ENCODE measurements at places on chromosomes 13 and 19.
A peak's percentile ranks its signal among the peaks of the same experiment; 100 is the strongest.

- no peak for DNase-seq
These were observed 14.6 kb downstream of the CEACAM3 start for GRCh38 chr19:41811036-41811435.

DNA sequence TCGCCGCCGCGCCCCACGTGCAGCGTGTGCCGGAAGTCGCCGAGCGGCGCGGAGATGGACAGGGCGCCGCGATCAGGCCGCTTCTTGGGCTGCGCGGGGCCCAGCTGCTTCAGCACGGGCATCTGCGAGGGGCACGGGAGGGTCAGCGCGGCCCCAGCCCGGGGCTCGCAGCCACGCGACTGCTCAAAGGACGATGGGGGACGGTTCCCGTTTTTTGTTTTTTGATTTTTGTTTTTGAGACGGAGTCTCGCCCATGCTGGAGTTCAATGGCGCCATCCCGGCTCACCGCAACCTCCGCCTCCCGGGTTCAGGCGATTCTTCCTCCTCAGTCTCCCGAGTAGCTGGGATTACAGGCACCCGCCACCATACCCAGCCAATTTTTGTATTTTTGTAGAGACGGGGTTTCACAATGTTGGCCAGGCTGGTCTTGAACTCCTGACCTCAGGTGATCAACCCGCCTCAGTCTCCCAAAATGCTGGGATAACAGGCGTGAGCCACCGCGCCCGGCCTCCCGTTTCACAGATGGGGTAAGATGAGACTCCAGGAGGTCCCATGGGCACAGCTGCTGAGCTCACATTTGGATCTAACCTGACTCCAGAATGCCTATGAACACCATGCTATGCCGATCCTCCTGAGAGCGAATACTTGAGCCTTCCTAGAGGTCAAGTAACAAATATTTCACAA lies 2.0 kb upstream of the LENG9 start:
- no peak for DNase-seq

DNA sequence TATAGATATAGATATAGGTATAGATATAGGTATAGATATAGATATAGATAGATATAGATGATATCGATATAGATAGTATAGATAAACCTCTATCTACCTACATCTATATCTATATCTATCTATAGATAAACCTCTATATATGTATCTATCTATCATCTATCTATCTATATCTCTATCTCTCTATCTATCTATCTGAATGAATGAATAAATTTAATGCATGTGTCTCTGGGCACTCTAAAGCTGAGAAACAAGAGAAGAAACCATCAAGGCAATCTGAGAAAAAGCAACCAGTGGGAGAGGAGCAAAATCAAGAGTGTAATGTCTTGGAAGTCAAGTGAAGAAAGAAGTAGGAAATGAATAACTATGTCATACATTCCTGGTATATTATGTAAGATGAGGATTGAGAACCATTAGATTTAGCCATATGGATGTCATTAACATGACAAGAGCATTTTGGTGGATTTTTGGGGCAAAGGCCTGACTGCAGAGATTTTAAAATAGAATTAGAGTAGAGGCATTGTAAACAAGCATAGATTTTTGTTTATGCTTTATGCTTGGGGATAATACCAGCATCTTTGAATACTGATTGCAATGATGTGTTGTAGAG lies 1262.7 kb upstream of the MIR17HG start:
- DNase-seq = no peak

DNA sequence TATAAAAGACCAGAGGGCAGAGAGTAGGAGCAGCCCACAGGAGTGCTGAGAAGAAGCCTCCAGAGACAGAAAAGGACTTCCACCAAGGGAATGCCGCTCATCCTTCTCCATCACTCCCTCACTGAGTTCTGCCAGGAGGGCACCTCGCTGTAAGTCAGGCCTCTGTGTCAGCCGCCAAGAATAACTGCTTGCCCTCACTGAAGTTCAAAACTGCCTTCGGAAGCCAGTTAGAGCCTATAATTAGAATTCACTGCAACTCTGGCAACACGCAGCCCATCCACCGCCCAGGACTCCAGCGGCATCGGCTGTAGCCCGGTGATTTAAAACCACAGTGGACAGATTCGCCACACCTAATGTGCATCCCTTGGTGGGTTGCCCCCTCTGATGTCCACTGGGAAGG lies 281.8 kb upstream of the ZNF507 start:
- DNase-seq = no peak

DNA sequence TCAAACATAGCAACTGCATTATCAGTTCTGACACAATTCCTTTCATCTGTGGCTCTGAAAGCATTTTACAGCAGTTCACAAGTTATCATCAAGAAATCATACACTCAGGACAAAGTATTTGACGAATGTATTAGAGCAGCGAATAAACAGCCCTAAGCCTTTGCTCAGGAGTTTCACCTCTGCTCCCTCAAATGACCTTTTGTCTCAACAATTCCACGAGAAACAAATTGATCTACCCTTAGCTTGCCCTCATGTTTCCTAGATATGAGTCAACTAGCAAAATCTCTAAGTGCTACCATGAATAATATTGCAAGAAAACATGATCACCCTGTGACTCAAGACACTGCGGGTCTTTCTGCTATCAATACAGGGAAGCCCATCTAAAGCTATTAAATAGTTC lies 396.1 kb downstream of the EFNB2 start:
- no peak for DNase-seq

DNA sequence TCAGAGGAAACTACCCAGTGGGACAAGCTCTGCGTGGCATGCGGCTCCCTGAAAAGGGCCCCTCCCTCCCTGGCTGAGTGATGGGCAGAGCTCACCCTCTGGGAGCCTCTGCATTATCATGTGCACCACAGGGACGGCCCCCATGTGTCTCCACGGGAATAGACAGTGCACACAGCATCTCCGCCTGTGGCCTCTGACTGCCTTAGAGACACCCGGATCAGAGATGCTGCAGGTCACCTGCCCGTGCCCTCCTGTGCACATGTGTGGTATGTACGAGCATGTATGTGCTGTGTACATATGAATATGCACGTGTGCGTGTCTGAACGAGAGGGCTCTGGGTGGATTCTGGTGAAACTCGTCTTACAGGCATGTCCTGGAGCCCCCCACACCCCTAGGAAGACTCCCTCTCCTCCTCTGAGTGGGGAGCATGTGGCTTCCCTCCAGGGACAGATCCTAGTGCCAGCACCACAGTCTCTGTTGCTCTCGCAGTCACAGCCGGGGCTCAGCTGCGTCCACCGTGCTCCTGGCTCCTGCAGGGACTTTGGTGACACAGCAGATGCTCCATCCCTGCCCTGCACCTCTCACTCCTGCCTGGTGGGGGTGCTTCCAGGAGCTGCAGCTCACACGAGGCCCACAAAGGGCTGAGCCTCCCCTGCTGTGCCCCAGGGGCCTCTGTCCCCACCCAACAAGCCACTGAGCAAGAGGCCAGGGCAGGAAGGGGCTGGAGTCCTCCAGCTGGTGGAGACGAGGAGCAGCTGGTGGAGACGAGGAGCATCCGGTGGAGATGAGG lies 19.6 kb downstream of the C13orf46 start:
- DNase-seq = no peak

- peak; percentile 42 for DNase-seq
These were observed 59.3 kb downstream of the PEPD start for GRCh38 chr19:33462112-33462791.

GRCh38 chr13:110652764-110653163 lies 37.4 kb downstream of the NAXD start:
- no peak for DNase-seq

- DNase-seq = no peak
These were observed 69.7 kb upstream of the SIAH3 start for GRCh38 chr13:45921162-45921736.

DNA sequence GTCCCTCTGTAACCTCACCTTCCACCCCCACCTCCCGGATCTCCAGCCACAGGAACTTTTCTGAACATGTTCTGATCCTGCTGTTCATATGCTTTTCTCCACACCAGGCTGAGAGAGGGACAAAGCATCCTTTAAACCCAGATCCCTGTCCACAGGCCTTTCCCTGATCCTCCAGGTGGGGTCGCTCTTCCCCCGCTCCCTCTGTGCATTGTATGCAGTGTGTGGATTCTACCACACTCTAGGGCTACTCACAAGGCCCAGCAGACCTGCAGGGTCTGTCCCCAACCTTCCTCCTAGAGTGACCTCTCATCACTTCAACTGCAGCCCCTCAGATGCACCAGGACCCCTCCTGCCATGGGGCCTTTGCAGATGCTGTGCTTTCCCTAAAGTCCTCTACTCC lies 1200.6 kb downstream of the UQCRFS1 start:
- DNase-seq = no peak

GRCh38 chr19:34370983-34371382 lies 6.0 kb downstream of the GPI start:
- DNase-seq = no peak

GRCh38 chr13:45374917-45375316 lies 33.9 kb upstream of the TPT1 start:
- DNase-seq = no peak

GRCh38 chr13:60329221-60329923 lies 67.6 kb upstream of the TDRD3 start:
- no peak for DNase-seq

GRCh38 chr19:4108767-4109625 lies 14.9 kb downstream of the MAP2K2 start:
- DNase-seq = no peak

GRCh38 chr13:26052337-26052736 lies 521 bp upstream of the SHISA2 start:
- no peak for DNase-seq

- DNase-seq = no peak
These were observed 44.2 kb downstream of the SERTM1 start for GRCh38 chr13:36717966-36718545.

- no peak for DNase-seq
These were observed 187.6 kb downstream of the NHLRC3 start for GRCh38 chr13:39225860-39226259.

DNA sequence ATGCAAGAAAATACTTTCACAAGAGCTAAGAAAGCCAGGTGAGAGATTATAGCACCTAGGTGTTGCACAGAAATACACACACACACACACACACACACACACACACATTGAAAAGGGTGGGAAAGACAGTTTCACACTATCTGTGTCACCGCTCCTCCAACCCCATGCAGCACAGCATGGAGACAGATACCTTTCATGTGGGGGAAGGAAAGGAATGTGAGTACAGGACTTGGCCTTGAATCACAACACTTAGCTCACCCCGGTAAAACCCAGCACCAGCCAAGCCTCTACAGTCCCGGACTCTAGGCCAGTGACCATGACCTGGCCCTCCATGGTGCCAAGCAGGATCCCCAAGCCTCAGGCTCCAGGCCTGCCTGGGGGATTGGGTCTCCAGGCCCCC lies 462.0 kb upstream of the SPRY2 start:
- no peak for DNase-seq

DNA sequence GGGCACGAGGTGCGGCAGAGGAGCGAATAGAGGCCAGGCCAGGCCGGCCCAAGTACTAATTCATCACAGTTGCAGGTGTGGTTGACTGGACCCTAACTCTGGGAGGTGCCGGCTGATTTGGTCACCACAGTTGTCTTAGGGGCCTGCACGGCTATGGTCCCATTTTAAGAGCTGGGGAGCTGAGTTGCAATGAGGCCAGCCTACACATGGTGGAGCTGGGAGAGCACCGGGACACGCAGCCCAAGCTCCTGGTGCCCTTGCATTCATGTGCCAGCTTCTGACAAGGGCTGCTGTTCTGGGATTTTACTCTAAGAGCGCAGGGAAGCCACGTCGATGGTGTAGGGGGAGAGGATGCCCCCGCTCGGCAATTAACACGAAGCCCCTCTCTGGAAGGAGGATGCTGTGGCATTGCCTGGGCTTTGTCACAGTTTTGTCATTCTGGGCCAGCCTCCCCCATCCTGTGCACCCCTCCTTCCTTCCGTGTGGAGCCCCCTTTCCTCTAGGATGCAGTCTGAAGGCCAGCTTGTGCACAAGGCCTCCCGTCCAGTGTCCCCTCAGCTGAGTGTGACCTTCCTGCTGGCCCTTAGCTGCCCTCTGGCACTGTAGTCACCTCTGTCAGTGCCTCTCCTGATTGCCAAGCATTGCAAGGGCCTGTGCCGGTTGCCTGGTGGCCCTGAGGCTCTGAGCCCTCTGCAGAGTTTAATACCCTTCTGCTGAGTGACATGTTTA lies 109.4 kb upstream of the C1QTNF9B start:
- no peak for DNase-seq

- no peak for DNase-seq
These were observed 525.9 kb downstream of the GPC6 start for GRCh38 chr13:93752541-93752940.

DNA sequence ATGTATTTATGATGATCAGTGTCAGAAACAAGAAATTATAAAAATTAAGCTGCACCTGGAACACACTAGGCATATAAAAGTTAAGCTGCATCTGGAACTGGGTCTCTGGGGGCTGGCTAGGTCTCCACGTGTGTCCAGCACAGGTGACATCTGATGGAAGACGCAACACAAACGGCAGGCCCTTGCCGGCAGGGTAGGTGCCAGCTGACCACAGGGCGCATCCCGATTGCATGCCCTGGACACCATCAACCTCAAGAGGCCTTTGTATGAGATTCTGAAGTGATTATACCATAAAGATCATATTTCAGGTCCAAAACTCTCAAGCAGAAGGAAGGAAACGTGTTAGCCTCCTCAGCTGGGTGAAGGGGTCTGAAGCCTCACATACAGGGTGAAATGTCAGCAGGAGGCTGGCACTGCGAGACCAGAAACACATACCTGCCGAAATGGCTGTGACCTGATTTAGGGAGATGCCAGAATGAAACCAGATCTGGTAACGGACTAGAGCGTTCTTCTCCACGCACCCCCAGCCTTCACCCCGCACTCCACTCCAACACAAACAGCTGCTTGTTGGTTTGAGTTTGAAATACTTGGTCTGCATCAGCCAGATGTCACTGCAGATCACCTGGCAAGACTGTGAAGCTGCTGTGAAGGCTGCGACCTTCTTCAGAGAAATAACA lies 37.3 kb downstream of the COL4A1 start:
- no peak for DNase-seq

DNA sequence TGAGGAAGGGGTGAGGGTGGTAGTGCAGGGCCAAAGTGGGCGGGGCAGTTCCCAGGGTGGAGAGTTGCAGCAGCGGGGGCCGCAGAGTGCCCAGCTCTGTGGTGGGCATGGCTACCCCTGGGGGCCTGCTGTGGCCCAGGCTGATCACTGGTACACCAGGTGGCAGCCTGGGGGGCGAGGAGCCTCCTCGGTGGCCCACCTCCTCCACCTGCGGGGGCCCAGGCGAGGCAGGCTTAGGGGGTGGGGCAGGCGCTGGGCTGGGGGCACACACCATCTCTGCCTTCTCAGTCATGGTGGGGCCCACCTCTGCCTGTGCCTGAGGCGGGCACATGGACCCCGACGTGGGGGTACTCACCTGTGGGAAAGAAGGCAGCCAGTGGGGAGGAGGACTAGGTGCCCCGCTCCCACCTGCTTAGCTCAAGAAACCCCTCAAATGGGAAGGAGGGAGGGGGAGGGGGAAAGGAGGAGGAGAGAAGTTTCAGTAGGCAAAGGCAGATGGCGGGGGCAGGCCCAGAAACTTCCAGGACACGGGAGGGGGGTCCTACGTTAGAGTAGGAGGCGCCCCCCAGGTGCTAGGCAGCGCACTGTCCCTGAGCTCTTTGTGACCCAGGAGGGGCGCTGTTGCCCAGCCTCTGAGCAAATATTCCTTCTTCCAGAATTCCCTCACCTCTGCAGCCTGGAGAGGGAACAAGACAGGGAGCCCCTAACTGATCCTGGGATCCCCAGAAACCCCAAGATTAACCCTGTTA lies 1.6 kb downstream of the LYL1 start:
- DNase-seq = no peak

Data from left lobe of liver (tissue), 2 donors.